ENCODE measurements at places on chromosomes 5 and 9.

GRCh38 chr9:26566141-26566540, 326.5 kb downstream of the CAAP1 start:
- H3K4me1 ChIP-seq: no peaks in the 10 kb centered on the region
- no peak overlapping the region for H3K27ac ChIP-seq
- DNase-seq: no peak
- no peaks in the 10 kb centered on the region for H3K36me3 ChIP-seq
- no peak overlapping the region for H3K4me3 ChIP-seq
- H3K27me3 ChIP-seq: no peaks in the 10 kb centered on the region

GRCh38 chr9:130268521-130269211, 3.1 kb downstream of the HMCN2 start:
- DNase-seq: no peak
- no peak overlapping the region for H3K4me3 ChIP-seq
- no peak overlapping the region for H3K27ac ChIP-seq
- peaks cover 60% of the 10 kb centered on the region for H3K27me3 ChIP-seq

GRCh38 chr5:60257596-60258271, 364.2 kb upstream of the PDE4D start:
- no peak overlapping the region for H3K4me3 ChIP-seq
- no peaks in the 10 kb centered on the region for H3K36me3 ChIP-seq
- no peaks in the 10 kb centered on the region for H3K4me1 ChIP-seq
- H3K27me3 ChIP-seq: no peaks in the 10 kb centered on the region

- peaks cover 23% of the 10 kb centered on the region for H3K4me1 ChIP-seq
- peaks cover 1% of the 10 kb centered on the region for H3K36me3 ChIP-seq
- no peak for DNase-seq
- H3K4me3 ChIP-seq: peak overlapping the region; percentile 71
These were observed 12.5 kb upstream of the LHX2 start for GRCh38 chr9:123998970-123999621.

- peaks cover 2% of the 10 kb centered on the region for H3K4me1 ChIP-seq
- no peaks in the 10 kb centered on the region for H3K36me3 ChIP-seq
- peaks cover 13% of the 10 kb centered on the region for H3K27me3 ChIP-seq
- no peak overlapping the region for H3K27ac ChIP-seq
These were observed 10.3 kb upstream of the ERBIN start for GRCh38 chr5:65916066-65916465.

DNA sequence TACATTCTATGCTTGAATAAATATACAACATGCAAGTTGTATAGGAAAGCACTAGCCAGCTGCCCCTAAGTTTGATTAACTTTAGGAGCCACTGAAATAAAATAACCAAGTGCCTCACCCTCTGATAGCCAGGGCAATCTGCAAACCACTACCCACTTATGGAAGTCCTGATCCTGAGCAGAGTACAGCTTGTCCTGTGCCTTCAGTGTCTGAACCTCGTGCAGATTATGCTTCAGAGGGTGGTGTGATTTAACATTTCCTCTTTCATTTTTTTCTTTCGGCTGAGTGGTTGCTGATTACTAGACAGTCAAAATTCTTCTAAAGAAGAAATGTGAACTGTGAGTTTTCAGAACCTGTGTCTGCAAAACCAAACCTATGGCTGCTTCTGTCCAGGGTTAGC, 327.7 kb downstream of the PIK3R1 start:
- DNase-seq: no peak
- no peaks in the 10 kb centered on the region for H3K4me1 ChIP-seq
- no peak overlapping the region for H3K4me3 ChIP-seq
- H3K36me3 ChIP-seq: no peaks in the 10 kb centered on the region
- peaks cover 34% of the 10 kb centered on the region for H3K27me3 ChIP-seq

- DNase-seq: no peak
- no peaks in the 10 kb centered on the region for H3K36me3 ChIP-seq
- H3K27ac ChIP-seq: no peak overlapping the region
- H3K27me3 ChIP-seq: peaks cover 5% of the 10 kb centered on the region
- no peak overlapping the region for H3K4me3 ChIP-seq
These were observed 140.7 kb downstream of the MTX3 start for GRCh38 chr5:79850316-79850822.

GRCh38 chr9:83384214-83384613, 154.0 kb downstream of the FRMD3 start:
- no peaks in the 10 kb centered on the region for H3K4me1 ChIP-seq
- no peaks in the 10 kb centered on the region for H3K36me3 ChIP-seq
- DNase-seq: no peak
- no peak overlapping the region for H3K27ac ChIP-seq
- peaks cover 2% of the 10 kb centered on the region for H3K27me3 ChIP-seq

DNA sequence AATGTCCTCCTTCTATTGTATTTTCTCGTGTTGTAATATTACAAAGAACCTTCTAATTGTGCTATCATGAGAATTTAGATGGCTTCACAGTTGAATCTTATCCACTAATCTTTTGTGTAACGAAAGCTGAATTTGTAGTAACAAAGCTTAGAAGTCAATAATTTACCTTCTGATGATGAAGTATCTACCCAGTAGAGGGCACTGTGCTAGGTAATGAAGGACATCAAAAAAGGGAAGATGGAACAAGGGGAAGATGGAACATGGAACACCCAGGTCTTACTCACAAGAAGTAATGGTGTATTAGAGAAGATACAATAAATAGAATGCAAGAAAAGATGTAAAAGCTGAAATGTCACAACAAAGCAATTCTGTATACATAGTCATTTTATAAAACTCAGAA, 131.0 kb upstream of the CCNG1 start:
- H3K4me3 ChIP-seq: no peak overlapping the region
- no peak overlapping the region for H3K27ac ChIP-seq
- no peak for DNase-seq
- H3K4me1 ChIP-seq: peaks cover 19% of the 10 kb centered on the region
- H3K36me3 ChIP-seq: no peaks in the 10 kb centered on the region

GRCh38 chr5:128422612-128423011, 115.4 kb downstream of the FBN2 start:
- H3K27ac ChIP-seq: no peak overlapping the region
- no peak overlapping the region for H3K4me3 ChIP-seq
- no peaks in the 10 kb centered on the region for H3K36me3 ChIP-seq
- no peak for DNase-seq

DNA sequence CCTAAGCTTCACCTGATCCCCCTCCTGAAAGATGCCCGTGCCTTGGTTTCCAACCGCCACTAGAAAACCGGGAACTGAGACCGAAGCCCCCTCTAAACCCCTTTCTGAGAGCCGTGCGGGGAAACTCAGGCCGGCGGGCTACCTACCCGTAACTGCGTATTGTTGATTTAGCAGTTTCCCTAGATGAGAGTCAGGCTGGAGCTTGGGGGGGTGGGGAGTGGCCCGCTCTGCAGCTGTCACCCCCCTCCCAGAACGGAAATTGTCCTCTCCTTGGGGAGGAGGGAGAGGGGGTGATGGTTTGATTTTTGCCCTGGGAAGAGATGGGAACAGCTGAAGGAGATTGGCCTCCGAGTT, 2.5 kb downstream of the CXXC5 start:
- DNase-seq: no peak
- H3K27me3 ChIP-seq: peaks cover 68% of the 10 kb centered on the region
- no peak overlapping the region for H3K27ac ChIP-seq
- H3K4me3 ChIP-seq: no peak overlapping the region
- H3K36me3 ChIP-seq: no peaks in the 10 kb centered on the region
- H3K4me1 ChIP-seq: peaks cover 20% of the 10 kb centered on the region

DNA sequence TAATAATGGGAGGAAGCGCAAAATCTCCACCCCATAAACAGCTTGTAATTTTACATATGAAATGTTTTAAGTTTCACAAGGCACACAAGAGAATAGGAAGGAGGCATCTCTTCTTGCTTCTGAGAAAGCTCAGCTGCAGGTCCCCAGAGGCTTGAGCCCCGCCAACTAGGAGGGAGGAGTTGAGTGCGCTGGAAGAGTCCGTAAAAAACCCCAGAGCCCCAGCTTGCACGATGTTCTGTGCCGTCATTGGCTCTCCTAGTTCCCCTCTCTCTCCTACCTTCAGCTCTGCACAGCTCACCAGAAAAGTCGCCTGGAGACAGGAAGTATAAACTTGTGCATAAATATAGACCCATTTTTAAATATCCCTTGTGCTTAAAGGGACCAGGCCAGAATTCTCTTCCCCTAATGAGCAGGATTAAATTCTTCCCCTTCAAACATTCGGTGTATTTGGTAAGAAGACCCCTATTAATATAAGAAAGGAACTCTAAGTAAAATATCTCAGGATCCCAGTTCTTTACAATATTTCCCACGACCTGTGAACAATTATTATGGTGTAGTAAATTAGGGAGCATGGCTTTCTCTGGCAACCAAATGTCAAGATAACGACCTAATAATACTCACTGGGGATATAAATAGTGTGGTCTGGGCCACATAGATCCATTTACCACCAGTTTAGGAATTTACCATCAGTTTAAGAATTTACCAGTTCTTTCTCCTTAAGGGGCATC, 13.7 kb downstream of the GLRX start:
- no peaks in the 10 kb centered on the region for H3K27me3 ChIP-seq
- H3K4me3 ChIP-seq: peak overlapping the region; percentile 66
- peaks cover 55% of the 10 kb centered on the region for H3K4me1 ChIP-seq
- H3K27ac ChIP-seq: peak overlapping the region; percentile 74

DNA sequence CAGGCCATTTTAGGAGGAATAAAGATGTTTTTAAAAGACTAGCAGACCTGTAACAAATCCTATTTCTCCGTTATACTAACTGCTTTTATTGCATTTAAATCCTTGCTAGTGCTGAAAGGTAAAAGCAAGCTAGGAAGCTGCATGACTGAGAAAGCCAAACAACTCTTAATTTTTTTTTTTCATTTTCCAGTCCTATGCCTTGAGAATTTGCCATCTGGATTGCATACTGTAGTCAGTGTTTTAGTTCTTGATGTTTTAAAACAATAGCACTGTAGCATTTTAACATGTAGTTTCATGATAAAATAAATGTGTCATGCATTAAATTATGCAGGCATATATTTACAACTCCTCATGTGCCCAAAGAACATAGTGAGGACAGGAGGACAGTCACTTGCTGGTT, 108.4 kb upstream of the FGF10 start:
- no peaks in the 10 kb centered on the region for H3K27me3 ChIP-seq
- H3K27ac ChIP-seq: no peak overlapping the region
- no peaks in the 10 kb centered on the region for H3K4me1 ChIP-seq
- no peak overlapping the region for H3K4me3 ChIP-seq

DNA sequence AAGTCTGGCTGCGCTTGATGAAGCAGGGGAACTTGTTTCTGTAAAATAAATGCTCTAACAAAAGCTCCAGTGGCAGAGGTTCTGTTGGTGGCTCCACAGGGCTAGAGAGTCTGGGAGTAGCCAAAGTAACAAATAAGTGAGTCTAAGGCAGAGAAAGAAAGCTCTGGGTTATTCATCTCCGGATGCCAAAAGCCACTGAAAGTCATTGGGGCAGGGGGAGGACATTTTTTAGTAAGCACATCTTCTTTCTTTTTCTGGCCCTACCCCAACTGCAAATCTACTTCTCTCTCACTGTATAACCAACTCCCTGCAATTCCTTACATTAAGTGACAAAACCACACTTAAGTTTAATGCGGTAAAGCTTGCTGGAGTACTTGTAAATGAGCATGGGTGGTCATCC, 141.6 kb downstream of the INSYN2B start:
- peaks cover 27% of the 10 kb centered on the region for H3K4me1 ChIP-seq
- peak overlapping the region; percentile 75 for H3K27ac ChIP-seq
- peaks cover 53% of the 10 kb centered on the region for H3K36me3 ChIP-seq
- H3K4me3 ChIP-seq: peak overlapping the region; percentile 58
- no peaks in the 10 kb centered on the region for H3K27me3 ChIP-seq

DNA sequence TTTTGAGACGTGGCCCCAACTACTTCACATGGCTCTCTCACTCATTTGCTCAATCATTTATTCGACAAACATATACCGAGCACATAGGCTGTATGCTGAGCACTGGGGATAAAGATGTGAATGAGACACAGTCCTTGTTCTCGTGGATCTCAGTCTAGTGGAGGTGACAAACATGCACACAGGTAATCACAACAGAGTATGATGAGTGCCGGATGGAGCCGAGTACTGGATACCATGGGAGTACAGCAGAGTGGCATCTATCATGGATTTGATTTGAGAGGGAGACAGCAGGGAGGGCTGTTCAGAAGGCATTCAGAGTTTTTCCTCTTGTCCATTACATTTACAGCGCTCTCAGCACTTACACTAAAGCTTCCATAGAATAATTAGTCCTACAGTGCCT, 259.8 kb downstream of the SLIT3 start:
- H3K4me1 ChIP-seq: no peaks in the 10 kb centered on the region
- H3K27ac ChIP-seq: no peak overlapping the region
- no peak for DNase-seq
- no peak overlapping the region for H3K4me3 ChIP-seq

DNA sequence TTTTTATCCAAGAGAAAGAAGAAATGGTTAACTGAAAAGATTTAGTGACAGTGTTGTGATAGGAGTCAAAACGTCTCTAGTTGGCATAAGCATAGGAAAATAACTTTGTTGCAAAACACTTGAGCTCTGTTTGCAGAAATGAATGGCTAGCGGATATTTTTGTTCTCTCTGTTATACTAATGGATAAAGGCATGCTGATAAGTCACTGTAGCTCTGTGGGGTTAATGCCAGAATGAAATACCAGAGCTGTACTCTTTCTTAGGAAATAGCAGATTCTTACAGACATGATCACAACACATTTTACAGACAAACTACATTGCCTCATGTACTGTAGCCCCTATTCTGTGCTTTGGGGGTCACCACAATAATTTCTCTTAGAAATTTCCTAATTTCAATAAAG, 202.8 kb downstream of the DMRTA1 start:
- no peak for DNase-seq
- no peaks in the 10 kb centered on the region for H3K4me1 ChIP-seq
- no peaks in the 10 kb centered on the region for H3K36me3 ChIP-seq

DNA sequence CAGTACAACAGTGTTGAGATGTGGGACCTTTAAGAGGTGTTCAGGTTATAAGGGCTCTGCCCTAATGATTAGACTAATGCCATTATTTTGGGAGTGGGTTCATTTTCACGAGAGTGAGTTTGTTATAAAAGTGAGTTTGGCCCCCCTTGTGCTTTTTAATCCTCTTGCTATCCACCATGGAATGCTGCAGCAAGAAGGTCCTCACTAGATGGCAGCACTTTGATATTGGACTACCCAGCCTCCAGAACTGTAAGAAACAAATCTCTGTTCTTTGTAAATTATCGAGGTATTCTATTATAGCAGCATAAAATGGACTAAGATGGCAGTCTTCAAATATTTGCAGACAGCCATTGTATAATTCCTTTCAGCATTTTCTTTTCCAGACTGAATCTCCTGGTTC, 212.4 kb downstream of the LRRC70 start:
- no peaks in the 10 kb centered on the region for H3K36me3 ChIP-seq
- no peaks in the 10 kb centered on the region for H3K27me3 ChIP-seq
- H3K4me3 ChIP-seq: no peak overlapping the region
- DNase-seq: no peak
- no peaks in the 10 kb centered on the region for H3K4me1 ChIP-seq

- no peak for DNase-seq
- H3K4me3 ChIP-seq: peak overlapping the region; percentile 6
- peaks cover 4% of the 10 kb centered on the region for H3K36me3 ChIP-seq
- H3K27ac ChIP-seq: peak overlapping the region; percentile 27
These were observed 35.2 kb downstream of the PIK3R1 start for GRCh38 chr5:68250661-68251298.

DNA sequence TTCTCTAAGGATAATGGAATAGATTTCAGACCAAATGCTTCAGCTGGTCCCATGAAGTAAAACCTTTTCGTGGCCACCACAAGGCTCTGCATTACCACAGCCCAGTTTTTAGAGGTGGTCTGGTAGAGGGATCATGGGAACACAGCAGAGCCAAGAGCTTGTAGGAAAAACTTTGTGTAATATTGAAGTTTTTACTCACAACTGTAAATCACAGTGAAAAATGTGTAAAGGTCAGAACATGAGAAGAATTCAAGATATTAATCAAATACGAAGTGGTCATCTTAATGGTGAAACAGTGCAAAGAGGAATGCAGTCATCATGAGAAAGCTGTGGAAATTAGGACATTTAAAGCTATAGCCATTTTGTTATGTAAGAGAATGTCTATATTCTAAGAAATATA, 197.5 kb downstream of the NPR3 start:
- no peak for DNase-seq
- H3K4me1 ChIP-seq: no peaks in the 10 kb centered on the region
- no peak overlapping the region for H3K27ac ChIP-seq
- H3K4me3 ChIP-seq: no peak overlapping the region
- H3K27me3 ChIP-seq: no peaks in the 10 kb centered on the region
